T-cell (primary cell): ENCODE measurements at places on chromosomes 3 and 15. TPM values are rescaled to one million over a fixed set of nuclear protein-coding genes. Genes with fewer than 3 reads are reported as not detected.
A peak's percentile ranks its signal among the peaks of the same experiment; 100 is the strongest.

DNA sequence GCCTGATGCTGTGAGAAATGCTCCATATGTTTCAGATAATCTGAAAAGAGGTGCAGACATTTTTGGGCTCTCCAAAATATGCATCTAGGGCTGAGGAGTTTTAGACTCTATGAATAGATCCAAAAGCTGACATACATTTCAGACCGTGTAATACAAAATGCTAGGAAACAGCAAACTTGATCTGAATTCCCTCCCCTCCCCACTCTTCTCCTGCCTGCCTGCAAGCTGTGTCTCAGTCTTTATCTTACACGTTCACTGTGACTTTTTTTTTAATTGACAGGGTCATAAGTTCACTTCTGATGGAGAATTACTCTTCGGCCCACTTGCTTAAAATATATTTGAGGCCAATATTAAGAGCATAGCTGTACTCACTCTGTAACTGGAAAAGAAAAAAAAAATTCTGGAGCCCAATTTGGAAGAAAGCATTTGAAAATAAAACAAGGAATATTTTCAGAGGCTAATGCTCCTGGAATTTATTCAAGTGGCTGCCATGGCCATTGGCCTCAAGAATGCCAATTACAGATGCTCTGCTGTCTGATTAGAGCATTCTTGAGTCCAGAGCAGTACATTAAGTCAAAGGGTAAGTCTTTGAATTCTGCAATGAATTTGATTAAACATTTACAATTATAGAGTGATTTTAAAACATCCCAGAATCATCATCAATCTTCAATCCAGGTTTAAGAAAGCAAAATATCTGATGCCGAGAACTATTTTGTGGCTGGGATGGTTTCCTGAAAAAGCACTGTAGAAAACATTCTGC, 146.2 kb upstream of the SEMA6D start:
- no peak for DNase-seq

Gene RAD51
- 0.85 TPM for total RNA-seq

Gene ATP10A
- 65.5 TPM for total RNA-seq

GRCh38 chr3:28859897-28860296, 421.0 kb upstream of the RBMS3 start:
- DNase-seq = no peak

Gene CD200
- 2.2 TPM for total RNA-seq

DNA sequence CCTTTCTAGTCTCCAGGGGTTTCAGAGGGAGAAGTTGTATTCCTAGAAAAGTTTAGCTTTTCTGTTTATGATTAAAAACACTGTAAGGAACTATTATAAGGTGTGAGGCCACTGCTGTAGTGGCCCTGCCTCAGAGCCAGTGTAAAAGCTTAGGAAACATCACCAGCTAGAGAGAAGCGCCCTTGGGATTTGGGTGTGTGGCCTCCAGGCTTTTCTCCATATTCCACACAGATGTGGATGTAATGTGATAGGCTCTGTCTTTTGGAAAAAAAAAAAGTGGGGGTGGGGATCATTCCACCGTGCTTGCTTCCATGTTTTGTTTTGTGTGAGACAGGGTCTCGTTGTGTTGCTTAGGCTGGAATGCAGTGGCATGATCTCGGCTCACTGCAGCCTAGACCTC, 13.9 kb downstream of the SEC61A1 start:
- no peak for DNase-seq

DNA sequence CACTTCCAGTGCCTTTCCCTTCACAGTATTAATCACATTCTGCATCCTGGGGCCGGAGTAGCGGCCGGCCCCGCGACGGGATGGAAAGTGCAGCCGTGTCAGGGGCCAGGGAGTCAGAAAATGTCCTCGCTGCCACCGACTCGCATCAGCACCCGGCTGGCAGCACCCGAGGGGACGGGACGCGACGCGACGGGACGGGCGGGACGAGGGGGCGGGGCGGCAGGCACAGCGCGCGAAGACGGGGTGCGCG, 353 bp downstream of the ATG3 start:
- DNase-seq = no peak

DNA sequence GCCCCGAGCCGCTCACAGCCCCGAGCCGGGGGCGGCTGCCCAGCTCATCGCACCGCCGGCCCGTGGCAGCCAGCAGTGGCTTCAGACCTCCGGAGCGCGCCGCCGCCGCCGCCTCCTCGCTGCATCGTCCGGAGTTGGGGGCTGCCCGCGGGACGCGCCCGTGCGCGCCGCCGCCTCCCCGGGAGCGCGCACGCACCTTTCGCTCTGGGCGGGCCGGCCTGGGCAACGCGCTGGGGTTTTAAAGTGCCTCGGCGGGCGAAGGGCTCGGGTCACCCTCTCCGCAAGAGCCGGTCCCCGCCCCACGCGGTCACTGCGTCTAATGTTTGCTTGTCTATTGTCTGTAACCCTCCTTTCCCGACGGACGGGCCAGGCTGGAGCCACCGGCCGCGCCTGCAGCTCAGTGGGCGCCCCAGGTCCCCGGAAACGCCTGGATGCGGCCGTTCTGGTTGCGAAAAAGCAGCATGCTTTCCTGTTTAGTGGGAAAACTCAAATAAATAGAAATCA, at the start of gene RYK:
Gene RYK (minus strand): TSS at position 143 of the 504 bp plus-strand sequence. CDS start 205 bp downstream, outside the sequence.
- DNase-seq = peak; percentile 53

DNA sequence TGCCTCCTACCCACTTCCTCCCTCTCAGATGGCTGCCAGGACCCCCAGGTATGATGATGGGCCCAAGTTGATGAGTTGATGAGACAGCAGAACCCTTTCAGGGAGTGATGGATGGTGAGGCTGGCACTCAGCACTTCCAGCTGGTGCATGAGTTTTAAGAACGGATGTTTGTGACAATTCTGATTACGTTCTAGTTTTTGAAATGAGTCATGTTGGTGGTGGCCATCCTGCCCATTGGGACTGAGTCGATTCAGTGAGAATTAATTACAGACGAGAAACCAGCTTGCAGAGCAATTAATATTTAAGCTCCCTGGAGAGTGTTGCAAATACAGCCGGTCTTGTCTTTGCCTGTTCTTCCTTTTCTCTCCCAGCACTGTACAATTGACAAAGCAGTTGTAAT, 56.9 kb upstream of the NR2C2 start:
- DNase-seq = no peak

- DNase-seq = no peak
These were observed 540.1 kb downstream of the UNC13C start for GRCh38 chr15:54518156-54518882.

DNA sequence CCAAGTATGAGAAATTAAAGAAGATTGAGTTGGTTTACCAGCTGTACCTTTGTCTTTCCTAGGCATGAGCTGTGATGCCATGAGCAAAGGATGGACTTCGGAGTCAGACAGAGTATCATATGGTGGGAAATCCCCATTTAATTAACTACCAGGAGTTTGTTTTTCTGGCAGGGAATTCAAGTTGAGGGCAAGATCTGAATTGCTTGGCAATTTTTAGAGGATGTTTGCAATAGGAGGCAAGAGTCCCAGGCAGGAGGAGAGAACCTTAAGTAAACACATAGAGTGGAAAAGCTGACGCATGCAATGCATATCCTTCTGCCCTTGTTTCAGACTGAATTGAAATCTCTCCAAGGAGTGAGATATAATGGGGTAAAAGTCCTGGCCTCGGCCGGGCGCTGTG, 569.7 kb upstream of the MDFIC2 start:
- no peak for DNase-seq

DNA sequence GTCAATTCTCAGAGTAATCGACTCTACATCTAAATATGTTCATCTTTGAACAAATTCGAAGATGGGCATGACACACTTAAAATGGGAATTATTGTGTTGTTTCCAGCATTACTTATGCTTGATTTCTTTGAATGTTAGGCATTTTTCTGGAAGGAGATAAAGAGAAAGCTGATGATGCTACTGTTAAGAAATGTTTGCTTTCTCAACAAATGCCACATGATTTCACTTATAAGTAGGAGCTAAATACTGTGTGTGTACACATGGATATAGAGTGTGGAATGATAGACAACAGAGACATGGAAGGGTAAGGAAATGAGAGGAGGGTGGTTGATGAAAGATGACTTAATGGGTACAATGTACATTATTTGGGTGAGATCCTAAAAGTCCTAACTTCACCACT, 400.9 kb downstream of the TBL1XR1 start:
- no peak for DNase-seq

DNA sequence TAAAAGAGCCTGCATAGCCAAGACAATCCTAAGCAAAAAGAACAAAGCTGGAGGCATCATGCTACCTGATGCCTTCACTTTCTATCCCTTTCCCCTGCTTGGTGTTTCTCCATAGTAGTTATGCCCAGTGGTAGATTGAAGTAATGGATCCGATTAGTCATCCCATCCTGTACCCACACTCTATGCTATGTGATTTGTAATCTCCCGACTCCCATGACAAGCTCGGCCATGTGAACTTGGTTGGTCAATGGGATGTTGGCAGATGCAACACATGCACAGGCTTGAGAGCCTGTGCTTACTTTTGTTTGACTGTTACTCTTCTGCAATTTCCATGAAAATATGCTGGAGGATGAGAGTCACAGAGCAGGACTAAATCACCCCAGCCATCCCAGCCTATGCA, 334.9 kb upstream of the DPH6 start:
- DNase-seq = no peak

Gene C3orf33
- total RNA-seq = 3.2 TPM

- no peak for DNase-seq
These were observed 29.4 kb upstream of the WNT5A start for GRCh38 chr3:55516392-55517030.

DNA sequence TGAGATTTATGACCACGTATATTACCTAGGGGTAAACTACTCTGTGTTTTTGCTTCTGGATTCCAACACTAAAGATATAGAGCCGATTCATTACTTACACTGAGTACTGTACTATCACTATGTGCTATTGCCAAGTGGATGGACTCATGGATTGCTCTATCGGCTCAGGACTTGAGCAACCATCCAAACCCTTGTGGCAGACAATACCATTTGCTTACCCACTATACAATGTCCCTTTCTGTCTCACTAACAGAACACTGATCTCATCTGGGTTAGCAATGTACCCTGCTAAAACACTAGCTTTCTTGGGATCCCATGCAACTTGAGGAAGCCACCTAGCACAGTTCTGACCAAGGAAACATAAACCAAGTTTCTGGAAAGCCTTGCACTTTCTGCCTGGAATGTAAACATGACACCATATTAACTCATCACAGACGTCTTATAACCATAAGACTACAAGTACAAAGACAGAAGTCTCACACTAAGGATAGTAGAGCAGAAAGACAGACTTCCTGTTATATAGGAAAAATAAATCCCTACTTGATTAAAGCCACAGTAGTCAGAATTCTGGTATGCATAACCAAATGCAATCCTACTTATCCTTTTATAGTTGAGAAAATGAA, 38.6 kb downstream of the HACD2 start:
- DNase-seq = no peak

DNA sequence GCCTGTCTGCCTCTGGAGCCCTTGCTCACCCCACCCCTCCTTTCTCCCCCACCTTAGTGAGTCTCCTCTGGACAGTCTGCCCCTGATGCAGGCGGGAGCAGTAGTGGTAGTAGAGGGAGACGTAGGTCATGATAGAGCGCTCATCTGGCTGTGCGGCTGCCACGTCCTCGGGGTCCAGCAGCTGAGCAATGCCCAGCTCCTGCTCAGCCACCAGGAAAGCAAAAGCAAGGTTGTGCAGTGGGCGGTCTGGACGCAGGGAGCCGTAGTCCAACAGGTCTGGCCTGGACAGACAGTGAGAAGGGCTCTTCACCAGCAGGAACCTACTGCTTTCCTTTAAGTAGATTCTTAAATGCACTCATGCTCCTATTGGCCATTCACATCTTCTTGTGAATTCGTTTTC, 6.7 kb downstream of the SPTBN5 start:
- no peak for DNase-seq

DNA sequence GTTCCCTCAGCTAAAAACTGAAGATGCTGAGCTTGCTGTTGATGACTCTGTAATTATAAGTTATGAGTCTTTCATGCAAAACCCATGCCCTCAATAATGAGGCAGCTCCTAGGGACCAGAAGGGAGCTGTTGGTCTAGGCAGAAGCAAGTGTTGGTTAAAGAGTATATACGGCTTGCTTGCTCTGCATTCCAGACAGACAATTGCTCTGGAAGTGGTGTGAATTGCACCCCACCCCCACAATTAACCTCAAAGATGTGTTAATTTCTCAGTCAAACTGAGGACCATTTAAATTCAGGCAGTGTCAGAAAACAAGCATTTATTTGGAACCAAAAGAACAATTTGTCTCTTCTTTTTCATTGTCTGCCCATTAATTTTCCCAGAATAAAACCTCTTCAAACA, 163.5 kb upstream of the EOMES start:
- no peak for DNase-seq

DNA sequence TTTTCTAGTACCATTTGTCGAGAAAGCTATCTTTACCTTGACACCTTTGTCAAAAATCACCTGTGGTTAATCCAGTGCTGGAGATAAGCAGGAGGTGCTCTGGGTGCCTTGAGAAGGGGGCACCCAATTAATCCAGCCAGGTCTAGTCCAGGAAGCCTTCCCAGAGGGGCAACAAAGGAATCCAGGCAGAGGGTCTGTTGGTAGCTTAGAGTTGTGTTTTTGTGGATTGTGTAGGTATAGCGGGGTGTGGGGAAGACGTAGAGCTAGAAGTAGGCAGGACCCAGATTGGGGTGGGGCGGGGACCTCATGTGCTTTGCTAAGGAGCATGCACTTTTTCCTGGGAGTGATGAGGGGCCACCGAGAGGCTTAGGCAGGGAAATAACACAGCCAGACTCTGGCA, 6.0 kb upstream of the PIGZ start:
- no peak for DNase-seq

Gene PLA1A
- total RNA-seq = not detected

GRCh38 chr3:61821823-61822251, 260.5 kb downstream of the PTPRG start:
- DNase-seq = no peak

Gene CFAP20DC
- total RNA-seq = 0.26 TPM

- no peak for DNase-seq
These were observed 79.2 kb downstream of the B3GALNT1 start for GRCh38 chr3:161025911-161026310.

- no peak for DNase-seq
These were observed 9.1 kb downstream of the FES start for GRCh38 chr15:90893175-90894090.

Gene GOLGA8S
- 0.41 TPM for total RNA-seq

DNA sequence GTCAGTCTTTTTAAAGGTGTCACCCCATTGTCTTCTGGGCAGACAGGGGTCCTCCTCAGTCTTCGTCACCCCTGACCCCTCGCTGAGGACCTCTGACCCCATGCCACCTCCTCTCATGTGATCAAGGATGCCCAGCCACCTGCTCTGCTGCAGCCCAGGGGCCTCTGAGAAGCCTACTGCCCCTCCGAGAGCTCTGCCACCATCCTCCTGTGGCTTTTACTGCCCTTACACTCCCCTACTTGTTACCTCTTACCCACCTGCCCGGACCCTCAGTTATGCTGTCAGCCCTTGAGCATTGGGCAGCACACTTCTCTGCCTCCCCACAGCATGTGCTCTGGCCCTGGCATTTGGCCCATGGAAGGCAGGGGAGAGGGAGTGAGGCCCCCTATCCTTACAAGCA, 123.2 kb downstream of the LRRK1 start:
- DNase-seq = no peak

- no peak for DNase-seq
These were observed 4.3 kb downstream of the SHF start for GRCh38 chr15:45183511-45183910.

Gene GNAT1
- not detected for total RNA-seq

- no peak for DNase-seq
These were observed 48.4 kb downstream of the DAPK2 start for GRCh38 chr15:63997715-63998442.
